Tibial nerve (tissue), 4 donors: ENCODE measurements at places on chromosomes 3 and 15. TPM values are rescaled to one million over a fixed set of nuclear protein-coding genes. Genes with fewer than 3 reads are reported as not detected.

Gene ITIH1
- total RNA-seq: not detected

GRCh38 chr15:62446984-62447383 lies 281.9 kb upstream of the C2CD4B start:
- no peak for DNase-seq

DNA sequence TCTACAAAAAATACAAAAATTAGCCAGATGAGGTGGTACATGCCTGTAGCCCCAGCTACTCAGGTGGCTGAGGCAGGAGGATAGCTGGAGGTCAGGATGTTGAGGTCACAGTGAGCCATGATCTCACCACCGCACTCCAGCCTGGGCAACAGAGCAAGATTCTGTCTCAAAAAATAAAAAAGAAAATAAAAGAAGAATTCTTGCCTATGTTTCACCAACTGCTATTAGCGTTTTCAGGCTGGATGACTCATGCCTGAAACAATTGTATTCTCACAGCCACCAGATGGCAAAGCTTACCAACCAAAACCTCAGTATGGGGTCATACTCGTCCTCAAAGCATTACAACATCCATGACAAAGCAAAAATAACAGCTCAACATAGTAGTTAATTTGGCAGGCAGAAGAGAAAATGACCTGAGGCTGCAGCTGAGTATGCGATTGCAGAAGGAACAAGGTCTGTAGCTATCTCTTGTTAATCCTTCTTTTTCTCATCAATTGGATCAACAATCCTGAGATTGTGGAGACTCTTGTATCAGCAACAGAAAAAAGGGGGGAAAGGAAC lies 52.2 kb downstream of the TP53BP1 start:
- peak; percentile 59 for DNase-seq

DNA sequence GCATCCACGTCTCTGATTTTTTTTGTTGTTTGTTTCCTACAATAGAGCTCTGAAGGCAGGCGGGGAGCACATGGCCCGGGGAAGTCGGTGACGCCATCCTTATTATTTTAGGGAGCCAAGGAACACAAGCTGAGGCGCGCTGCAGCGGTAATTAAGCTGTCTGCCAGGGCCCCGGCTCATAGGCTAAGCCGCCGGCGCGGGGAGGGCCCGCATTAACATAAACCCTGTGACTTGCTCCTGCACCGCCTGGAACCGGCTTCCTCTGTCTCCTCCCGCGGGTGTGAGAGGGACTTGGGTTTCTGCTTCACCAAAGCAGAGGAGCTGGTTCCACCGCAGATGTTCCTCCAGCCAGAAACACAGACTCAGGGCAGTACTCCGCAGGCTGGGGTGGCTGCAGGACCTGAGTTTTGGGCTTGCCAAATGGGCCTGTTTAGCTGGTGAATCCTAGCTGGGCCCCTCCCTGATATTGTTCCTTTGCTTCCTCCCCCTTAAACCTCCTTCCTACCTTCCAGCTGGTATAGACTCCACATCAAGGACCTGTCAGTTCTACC lies 25.3 kb downstream of the ANP32A start:
- peak; percentile 77 for DNase-seq

GRCh38 chr3:159779883-159780282 lies 208.8 kb upstream of the IL12A start:
- DNase-seq: no peak

DNA sequence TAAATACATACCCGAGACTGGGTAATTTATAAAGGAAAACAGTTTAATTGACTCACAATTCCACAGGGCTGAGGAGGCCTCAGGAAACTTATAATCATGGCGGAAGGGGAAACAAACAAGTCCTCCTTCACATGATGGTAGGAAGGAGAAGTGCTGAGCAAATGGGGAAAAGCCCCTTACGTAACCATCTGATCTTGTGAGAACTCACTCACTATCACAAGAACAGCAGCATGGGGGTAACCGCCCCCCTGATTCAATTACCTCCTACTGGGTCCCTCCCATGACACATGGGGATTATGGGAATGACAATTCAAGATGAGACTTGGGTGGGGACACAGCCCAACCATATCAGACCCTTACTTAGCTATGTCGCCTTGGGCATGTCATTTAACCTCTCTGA lies 27.7 kb downstream of the SCG3 start:
- DNase-seq: no peak

GRCh38 chr3:185732782-185733181 lies 92.1 kb downstream of the IGF2BP2 start:
- no peak for DNase-seq

GRCh38 chr15:73246898-73247297 lies 121.9 kb downstream of the HCN4 start:
- no peak for DNase-seq
